AG20443 (cell line): ENCODE measurements at places on chromosomes 1 and 21.

GRCh38 chr21:39116761-39117439 lies 66.4 kb downstream of the PSMG1 start:
- DNase-seq, result no peak

DNA sequence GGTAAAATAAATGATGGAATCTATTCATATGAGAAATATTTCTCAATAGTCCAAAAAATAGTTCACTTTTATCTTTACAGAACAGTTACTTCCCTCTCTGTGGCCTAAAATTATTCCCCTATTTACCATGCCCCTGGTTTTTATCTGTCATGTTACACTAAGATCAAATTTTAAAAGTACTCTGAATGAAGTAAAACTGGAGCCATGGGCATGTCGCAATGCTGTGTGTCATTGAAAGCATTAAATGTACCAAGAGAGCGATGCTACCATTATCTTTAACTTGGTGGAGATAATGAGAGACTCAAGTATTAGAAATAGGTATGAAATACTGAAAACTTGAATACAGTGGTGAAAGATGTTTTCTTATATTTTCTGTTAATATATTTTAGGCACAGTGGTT lies 146.2 kb downstream of the KCNT2 start:
- no peak for DNase-seq

DNA sequence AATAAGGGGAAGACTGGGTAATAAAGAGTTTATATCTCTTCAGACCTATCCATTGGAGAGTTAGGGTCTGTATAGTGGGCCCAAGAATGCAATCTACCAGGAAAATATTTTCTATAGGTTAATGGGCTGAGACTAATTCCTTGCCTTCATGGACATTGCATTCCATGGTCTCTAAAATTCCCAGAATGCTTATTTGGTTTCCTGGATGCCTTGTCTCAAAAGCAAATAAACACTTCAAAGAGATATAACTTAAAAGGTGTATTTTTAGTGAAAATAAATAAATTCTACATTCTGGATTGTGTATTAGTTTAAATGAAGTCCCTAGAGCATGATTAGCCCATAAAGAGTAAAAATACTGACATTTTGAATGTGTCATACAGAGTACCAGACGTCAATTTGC lies 550.1 kb upstream of the PKN2 start:
- DNase-seq, result no peak

DNA sequence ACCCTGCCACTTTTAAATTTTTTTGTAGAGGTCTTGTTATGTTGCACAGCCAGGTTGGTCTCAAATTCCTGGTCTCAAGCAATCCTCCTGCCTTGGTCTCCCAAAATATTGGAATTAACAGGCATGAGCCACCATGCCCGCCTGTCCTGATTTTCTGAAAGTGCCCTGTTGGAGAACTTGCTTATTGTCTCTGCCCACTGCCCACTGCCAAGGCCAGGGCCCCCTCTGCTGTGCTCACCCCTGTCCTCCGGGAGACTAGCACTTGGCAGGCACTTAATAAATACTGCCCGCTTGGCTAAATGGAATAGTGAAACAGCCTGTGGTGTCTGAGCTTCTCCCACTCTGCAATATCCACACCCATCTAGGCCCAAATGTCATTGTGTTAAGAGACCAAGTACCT lies 35.7 kb downstream of the CTNNBIP1 start:
- no peak for DNase-seq

DNA sequence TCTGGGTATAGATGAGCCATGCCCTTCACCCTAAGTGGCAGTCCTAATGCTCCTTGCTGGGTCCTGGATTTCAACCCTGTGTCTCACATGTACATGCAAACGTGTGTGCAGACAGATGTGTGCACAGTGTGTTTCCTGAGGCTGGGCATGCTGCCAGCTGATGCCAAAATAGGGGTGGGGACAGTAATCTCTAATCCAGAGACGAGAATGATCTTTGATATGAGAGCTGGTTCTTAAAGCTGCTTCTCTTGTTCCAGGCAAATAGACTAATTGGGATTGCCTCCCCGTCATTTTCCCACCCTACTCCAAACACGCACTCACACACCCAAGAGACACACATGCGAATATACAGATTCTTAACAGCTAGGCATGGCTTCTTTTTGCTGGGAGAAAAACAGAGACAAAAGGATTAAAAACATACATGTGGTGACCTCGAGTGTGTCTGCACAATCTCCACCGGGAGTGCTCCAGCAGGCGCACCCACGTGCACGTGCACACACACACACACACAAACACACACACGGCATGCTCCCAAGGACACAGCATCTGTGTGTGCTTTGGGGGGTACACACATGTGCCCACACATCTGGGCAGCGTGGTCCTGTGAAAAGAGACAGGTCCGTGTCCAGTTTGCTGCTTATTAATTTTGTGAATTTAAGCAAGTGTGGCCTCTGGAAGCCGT lies 102.1 kb upstream of the ZBTB40 start:
- no peak for DNase-seq

DNA sequence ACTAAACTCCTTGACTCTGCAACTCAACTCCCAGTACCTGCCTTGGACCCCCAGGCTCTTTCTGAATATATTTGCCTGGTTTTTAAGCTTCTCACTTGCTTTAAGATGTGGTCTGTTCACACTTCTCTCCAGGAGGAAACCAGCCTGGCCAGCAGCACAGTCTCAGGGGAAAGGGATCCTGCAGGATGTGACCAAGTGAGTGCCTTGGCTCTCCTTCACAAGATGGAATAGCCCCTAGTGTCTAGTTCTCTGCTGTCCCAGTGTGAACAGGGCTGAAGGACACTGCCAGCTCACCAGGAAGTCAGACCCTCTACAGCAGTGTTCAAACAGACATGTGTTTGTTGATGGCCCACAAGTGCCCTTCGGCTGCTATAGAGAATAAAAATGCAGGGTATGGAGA lies 32.9 kb downstream of the CD244 start:
- no peak for DNase-seq

DNA sequence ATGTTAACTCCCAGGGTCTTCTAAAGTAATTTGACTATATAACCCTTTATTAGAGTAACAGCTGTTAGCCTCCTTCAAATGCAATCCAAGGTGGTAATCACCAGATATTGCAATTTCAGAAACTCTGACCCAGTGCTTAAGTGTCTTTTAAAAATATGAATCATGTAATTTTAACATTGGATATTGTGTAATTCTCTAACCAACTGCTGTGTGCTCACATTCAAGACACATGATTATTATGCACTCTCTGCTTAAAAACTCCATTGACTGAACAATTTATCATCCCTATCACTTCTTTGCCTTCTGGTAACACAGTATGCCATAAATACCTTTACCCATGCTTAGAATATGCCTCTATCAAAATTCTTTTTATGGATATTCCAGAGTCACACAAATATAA lies 537.4 kb upstream of the RGS18 start:
- no peak for DNase-seq

DNA sequence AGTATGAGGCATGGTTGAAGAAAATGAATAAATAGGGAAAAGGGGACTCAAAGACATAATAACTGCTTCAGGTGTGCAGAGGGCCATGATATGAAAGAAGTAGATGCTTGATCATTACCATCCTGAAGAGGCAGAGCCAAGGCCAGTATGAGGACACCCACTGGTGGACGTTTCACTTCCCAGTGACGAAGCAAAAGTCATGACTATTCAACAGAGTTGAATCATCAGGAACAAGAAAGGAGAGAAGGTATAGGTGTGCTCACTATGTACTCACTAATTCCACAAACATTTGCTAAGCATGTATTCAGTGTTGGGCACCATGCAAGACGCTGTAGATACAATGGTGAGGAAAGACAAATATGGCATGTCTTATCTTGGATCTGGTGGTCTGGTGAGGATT lies 319.2 kb upstream of the RUNX1 start:
- no peak for DNase-seq

GRCh38 chr1:232339073-232339472 lies 290.9 kb downstream of the SIPA1L2 start:
- DNase-seq, result no peak

GRCh38 chr1:180230791-180231505 lies 884 bp downstream of the LHX4 start:
- DNase-seq, result peak; percentile 74

DNA sequence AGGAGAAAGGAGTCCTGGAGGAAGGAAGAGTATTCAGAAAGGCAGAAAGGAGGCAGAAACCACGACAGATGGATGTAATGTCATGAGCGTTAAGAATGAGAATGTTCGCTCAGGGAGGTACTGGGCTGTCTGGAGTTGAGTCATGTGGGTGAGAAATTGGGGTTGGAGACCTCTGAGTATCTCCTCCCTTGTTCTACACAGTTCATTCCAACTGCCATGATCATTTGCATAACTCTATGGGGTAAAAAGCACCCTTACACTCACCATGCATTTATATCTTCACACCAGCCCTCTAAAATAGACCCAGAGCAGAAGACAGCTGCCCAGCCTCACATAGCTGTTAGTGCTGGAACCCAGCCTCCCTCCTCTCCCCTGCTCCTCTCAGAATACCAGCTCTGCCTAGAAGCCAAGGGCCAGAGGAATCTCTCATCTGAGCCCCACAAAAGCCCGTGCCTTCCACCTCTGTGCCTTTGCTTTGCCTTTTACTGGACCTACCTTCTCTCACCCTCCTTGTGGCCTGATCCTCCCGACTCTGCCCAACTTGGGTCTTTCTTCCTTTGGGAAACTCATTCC lies 85.2 kb downstream of the BEND5 start:
- DNase-seq, result no peak

DNA sequence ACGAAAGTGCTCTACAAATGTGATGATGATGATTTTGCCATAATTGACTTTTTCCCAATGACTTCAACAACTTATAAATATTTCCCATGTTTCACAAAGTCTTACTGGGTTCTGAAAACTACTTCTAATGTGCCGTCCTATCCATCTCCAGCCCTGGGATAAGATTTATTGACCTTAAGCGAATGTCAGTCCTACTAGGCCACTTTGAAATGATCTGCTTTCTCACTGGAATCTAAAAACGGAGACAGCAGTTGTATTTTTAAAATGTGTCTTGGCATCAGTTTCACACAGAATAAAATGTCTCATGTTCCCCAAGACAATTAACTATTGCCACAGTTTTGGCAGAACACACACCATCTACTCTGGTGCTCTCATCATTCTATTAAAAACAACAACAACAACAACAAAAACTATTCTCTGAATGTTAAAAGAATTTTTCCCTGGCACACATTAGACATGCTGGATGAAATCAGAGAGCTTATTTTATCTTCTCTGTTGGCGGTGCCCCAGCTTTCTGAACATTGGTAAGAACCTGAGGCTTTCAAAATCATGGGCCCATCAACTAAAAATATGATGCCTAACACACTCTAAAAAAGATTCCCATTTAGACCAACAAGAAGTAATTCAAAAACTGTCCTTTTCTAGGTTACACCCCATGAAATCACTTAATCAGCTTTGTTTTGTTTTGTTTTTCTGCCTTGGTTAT lies 23.1 kb upstream of the DNASE2B start:
- no peak for DNase-seq

DNA sequence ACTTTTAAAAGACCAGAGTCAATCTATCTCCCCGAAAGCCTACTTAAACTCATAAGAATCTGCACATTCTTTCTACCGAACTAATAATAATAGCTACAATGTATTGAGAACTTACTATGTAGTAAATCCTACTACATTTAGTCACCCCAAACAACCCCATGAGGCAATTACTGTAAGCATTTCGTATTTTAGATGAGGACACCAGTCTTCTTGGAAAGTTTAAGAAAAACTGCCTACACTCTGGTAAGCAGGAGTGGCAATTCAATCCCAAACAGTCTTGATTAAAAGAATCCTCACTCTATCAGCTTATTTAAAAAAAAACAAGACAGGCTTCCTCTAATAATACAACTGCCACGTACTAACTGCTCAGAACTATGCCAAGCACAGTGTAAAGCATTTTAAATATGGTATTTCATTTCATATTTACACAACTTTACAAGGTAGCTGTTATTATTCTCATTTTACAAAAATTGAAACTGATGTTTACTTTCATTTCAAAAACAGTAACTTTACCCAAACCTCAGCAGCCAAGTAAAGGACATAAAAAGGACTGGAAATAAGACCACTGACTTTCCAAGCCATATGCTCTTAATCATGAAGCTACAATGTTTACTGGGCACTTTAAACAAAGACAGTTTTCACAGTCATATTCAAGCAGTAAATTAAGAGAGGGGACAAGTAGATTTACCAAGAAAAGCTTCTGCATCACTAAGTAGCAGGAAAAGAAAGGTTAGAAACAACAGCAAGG lies 13.9 kb downstream of the ARID4B start:
- DNase-seq, result no peak

- DNase-seq, result peak; percentile 90
These were observed 36.5 kb upstream of the TRAPPC10 start for GRCh38 chr21:43975469-43976098.

GRCh38 chr1:109790735-109791494 lies 27.2 kb upstream of the EPS8L3 start:
- DNase-seq, result peak; percentile 50

DNA sequence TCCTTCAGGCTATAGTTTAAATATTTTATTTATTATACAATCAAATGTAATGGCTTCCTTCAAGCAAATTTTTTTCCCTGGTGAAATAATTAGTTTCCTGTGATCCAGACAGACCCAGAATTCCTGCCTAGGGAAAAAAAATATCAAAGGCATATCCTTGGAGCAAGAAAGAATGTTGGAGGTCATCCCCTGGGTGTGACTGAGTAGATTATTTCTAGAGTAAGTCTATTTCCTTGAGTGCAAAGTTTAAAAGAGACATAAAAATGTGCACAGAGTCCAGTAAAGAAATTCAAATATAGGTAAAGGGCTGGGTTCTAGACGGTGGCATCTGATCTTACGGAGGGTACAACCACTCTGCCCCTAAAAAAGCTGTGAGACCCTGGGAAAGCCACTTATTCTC lies 32.2 kb upstream of the SAMD13 start:
- no peak for DNase-seq

GRCh38 chr1:116118471-116118870 lies 7.3 kb downstream of the MAB21L3 start:
- no peak for DNase-seq

DNA sequence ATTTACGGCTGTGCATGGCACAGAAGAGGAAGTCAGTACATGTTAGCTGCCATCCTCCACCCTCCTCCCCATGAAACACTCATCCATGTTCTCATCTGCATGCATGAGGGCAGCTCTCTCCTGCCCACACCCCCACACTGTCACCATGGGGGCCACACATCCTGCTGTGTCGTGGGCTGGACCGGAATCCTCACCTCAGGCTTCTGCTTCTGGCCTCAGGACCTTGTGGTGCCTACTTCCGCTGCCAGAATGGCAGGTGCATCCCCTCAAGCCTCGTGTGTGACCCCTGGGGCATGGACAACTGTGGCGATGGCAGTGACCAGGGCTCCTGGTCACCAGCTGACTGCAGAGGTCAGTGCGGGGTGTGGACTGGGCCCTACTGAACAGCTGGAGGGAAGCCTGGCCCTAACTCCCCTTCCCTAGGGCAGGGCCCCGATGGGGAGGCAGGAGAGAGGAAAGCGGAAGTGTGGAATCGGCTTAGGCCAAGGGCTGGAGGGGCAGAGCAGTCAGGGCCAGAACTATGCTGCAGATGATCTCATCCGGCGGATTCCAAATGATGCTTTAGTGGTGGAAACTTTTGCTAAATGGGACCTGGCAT lies 3.8 kb downstream of the LDLRAD2 start:
- DNase-seq, result peak; percentile 13
